Breast epithelium (tissue), 4 donors: ENCODE measurements at places on chromosomes 5 and 9. TPM values are rescaled to one million over a fixed set of nuclear protein-coding genes. Genes with fewer than 3 reads are reported as not detected.

- no peak overlapping the region for H3K4me3 ChIP-seq
- no peaks in the 10 kb centered on the region for H3K4me1 ChIP-seq
- DNase-seq = no peak
- peaks cover 14% of the 10 kb centered on the region for H3K36me3 ChIP-seq
- no peaks in the 10 kb centered on the region for H3K27me3 ChIP-seq
- H3K27ac ChIP-seq = no peak overlapping the region
Measured at GRCh38 chr9:124347968-124348358, 67.3 kb downstream of the PSMB7 start.

DNA sequence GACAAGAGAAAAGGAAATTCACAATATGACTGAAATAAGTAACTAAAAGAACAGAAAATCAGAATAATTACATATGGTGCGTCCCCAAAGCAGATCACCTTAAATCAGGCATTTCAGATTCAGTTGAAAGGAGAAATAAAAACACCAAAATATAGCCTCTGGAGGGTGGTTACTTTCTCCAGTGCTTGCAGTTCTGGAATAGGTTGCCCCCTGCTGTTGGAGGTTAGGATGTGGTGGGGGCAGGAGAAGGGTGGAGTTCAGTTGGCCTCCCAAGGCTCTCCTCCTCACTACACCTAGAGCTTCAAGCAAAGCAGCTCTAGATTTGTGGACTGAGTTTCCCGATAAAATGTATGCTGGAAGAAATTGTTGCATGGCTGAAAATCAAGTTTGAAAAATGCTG is 338.2 kb upstream of the TLE4 start:
- no peaks in the 10 kb centered on the region for H3K4me1 ChIP-seq
- no peak for DNase-seq
- no peaks in the 10 kb centered on the region for H3K36me3 ChIP-seq
- H3K4me3 ChIP-seq = no peak overlapping the region

The CCL27 gene
- not detected for total RNA-seq

The PROB1 gene
- total RNA-seq = 1.3 TPM

GRCh38 chr5:34691326-34691725 is 35.2 kb downstream of the RAI14 start:
- H3K27ac ChIP-seq = no peak overlapping the region
- no peaks in the 10 kb centered on the region for H3K36me3 ChIP-seq
- H3K27me3 ChIP-seq = no peaks in the 10 kb centered on the region
- H3K4me1 ChIP-seq = no peaks in the 10 kb centered on the region
- H3K4me3 ChIP-seq = no peak overlapping the region

DNA sequence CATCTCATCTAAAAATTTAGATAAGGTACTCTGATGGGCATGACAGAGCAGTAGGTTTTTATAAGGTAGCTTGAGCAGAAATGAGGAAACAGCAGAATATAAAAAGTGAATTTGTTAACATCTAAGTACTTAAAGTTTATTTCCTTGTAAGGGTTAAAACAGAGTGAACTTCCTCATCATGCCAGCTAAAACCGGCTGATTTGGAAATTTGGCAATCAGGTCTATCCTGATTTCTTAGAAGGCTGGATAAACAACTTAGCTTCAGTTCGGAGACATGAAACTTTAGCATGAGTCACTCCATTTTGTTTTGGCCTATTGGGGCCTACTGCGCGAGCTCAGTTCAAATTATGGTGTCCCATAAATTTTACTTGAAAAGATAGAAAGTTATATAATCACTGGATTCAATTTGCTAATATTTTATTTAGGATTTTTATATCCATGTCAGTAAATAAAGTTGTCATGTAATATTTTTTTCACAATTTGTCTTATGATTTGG is 241.6 kb upstream of the RORB start:
- H3K4me3 ChIP-seq = no peak overlapping the region
- H3K36me3 ChIP-seq = no peaks in the 10 kb centered on the region
- no peaks in the 10 kb centered on the region for H3K27me3 ChIP-seq

The GRM6 gene
- not detected for total RNA-seq

The SEMA5A gene
- total RNA-seq = 25.9 TPM
